ENCODE measurements at places on chromosomes 5 and 9.

DNA sequence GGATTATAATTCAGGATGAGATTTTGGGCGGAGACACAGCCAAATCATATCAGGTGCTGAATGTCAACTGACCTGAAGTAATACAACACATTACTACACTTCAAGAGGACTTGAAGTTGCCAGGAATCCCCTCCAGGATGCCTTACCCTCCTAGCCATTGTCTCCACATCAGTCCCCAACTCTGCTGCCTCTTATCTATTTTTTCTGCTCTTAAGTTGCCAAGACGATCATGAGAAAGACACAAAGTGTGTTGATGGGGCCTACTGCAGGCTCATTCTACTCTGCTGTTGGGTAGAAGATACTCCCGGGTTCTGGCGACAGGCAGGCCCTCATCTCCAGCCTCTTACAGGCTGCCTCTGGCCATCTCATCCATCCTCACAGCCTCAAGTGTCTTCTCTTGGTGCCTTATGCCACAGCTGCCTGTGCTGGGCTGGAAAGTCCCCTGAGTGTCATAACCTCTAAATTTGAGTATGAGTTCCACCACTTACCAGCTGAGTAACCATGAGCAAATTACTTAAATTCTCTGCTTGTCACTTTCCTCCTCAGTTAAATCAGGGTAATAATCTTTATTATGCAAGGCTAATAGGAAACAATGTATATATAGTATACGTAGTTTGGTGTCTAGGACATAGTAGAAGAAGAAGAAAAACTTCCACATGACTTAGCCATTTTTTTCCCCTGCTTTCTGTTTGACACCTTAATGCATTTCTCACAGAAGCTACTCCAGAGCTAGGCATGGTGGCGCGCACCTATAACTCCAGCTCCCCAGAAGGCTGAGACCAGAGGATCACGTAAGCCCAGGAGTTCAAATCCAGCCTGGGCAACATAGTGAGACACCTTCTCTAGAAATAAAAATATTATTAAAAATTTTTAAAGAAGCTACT lies 73.0 kb upstream of the SNX2 start:
- DNase-seq = no peak

DNA sequence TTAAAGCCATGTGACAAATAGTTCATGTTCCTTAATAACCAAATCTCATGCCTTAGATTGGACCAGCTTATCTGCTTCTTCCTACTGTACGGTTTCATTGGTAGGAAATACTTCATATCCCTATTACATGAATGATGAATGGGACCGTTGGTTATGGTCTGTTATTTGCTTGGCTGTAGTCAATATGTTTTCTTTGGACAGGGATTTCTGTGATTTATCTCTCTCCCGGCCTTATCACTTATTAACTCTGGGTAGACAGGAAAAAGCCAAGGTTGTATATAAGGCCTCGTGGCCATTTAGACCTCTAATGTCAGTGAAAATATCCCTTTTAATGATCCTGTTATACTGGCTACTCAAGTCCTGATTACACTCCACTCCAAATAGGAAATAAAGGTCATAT lies 330.6 kb downstream of the EBF1 start:
- no peak for DNase-seq

GRCh38 chr9:33244137-33244784 lies 4.3 kb downstream of the SPINK4 start:
- DNase-seq = no peak

DNA sequence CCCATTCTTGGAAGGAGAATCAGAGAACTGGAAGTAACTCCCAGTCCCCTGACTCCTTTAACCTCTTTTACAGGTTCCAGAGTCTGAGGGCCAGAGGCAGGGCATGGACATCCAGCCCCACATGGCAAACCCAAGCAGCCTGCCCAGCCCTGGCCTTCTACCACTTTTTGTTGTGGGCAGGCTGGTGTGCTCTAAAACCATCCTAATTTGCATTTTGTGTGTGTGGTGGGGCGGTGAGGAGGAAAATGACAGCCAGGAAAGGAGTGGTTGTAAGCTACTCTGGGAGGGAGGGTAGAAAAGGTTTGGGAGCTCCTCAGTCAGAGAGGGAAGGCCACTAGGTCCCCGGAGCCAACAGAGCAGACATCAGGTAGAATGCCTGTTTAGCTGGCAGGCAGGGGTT lies 90.6 kb downstream of the PSD2 start:
- no peak for DNase-seq

DNA sequence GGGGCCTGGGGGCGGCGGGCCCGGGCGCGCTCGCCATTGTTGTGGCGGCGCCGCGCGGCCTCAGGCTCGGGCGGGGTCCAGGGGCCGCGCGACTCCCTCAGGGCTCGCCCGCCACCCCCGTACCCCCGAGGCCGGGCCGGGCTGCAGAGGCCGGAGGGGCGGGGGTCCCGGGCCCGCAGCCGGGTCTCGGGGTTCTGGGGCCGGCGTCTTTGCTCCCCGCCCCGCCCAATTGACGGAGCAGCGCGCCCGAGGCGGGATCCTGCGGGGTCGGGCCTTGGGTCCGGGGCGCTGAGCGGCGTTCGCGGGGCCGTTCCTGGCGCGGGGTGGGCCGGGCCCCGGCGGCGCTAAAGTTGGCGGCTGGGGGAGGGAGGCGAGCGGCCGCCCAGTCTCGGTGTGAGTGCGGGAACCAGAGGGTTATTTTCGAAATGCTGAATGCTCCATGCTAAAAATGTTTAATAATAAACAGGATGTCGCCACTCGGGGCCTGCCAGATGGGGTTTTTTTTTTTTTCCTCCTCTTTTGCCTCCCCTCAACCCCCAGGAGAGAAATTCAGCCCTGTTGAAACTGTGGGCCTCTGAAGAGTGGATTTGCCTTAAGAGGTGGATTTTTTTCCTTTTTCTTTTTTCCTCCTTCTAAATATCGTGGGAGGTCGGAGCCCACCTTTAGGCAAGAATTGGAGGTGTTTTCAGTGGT lies 724 bp downstream of the PRRC2B start:
- DNase-seq = no peak

Measured in fibroblast of skin of abdomen (primary cell).